CD4-positive, alpha-beta T cell (primary cell): ENCODE measurements at places on chromosomes 7 and 10. TPM values are rescaled to one million over a fixed set of nuclear protein-coding genes. Genes with fewer than 3 reads are reported as not detected.

The DKK1 gene
- not detected for total RNA-seq

The CRTAC1 gene
- not detected for total RNA-seq

GRCh38 chr7:46544396-46545008, 623.4 kb upstream of the IGFBP3 start:
- no peak overlapping the region for H3K4me3 ChIP-seq
- H3K27ac ChIP-seq = no peak overlapping the region
- no peaks in the 10 kb centered on the region for H3K4me1 ChIP-seq
- H3K27me3 ChIP-seq = no peaks in the 10 kb centered on the region

The ZPBP gene
- total RNA-seq = not detected
